ENCODE measurements at places on chromosomes 11 and 22. TPM values are rescaled to one million over a fixed set of nuclear protein-coding genes. Genes with fewer than 3 reads are reported as not detected.

The ARHGAP8 gene
- polyA plus RNA-seq, result 0.05 TPM

- peak; percentile 93 for DNase-seq
- peak within 1 kb of the TSS; percentile 83 for H3K4me3 ChIP-seq
- peaks cover 16% of the 10 kb centered on the region for H3K4me1 ChIP-seq
Measured at GRCh38 chr11:71928737-71929443, at the start of gene RNF121. RNF121 (plus strand) TSS chr11:71929046; CDS start chr11:71929062, 16 bp downstream.

DNA sequence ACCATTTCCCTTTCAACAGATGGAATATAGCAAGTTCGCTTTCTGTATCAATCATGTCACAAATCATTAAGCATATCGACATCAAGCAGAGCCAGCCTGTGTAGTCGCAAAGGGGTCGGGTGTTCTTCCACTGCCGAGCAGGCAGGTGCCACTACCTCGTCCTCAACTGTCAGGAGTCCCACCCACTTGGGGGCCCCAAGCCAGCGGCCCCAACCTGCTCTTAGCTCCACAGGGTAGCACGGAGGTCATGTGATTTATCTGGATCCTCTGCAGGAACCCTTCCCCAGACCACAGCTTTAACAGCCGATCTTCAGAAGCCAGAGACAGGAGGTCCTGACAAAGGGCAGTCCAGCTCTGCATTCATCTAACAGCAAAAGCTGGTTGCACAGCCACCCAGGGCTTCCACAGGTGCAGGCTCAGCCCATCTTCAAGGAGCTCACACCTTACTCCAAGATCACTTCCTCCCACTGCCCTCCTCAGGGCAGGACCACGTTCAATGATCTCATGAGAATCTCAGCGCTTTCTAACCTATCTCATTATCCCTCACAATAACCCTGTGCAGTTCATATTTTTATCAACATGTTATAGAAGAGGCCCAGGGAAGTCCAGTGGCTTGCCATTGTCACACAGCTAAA lies 110.2 kb downstream of the TRIM29 start:
- DNase-seq, result no peak
- H3K4me1 ChIP-seq, result no peaks in the 10 kb centered on the region
- H3K36me3 ChIP-seq, result no peaks in the 10 kb centered on the region
- no peak overlapping the region for H3K4me3 ChIP-seq
- no peaks in the 10 kb centered on the region for H3K27me3 ChIP-seq

GRCh38 chr11:59154610-59155009 lies 12.0 kb downstream of the FAM111A start:
- H3K4me3 ChIP-seq, result no peak overlapping the region
- no peak for DNase-seq
- no peaks in the 10 kb centered on the region for H3K36me3 ChIP-seq

DNA sequence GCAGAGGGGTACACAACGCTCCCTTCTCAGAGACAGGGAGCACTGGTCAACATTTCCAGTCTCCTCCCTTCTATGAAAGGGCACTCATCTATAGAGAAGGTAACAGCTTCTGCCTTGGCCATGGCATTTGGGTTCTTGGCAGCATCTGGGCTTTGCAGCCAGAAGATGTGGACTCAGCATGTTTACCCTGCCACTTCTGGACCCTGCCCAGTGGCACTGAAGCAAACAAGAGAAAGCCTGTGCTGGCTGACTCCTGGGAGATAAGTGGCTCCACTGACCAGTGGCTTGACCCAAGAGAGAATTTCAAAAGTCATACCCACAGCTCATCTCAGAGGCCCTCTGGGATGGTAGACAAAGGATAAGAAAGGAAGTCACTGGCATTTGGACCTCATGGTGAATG lies 8.0 kb downstream of the CSNK2A3 start:
- H3K4me1 ChIP-seq, result no peaks in the 10 kb centered on the region
- H3K36me3 ChIP-seq, result no peaks in the 10 kb centered on the region
- H3K4me3 ChIP-seq, result no peak overlapping the region
- no peaks in the 10 kb centered on the region for H3K27me3 ChIP-seq

DNA sequence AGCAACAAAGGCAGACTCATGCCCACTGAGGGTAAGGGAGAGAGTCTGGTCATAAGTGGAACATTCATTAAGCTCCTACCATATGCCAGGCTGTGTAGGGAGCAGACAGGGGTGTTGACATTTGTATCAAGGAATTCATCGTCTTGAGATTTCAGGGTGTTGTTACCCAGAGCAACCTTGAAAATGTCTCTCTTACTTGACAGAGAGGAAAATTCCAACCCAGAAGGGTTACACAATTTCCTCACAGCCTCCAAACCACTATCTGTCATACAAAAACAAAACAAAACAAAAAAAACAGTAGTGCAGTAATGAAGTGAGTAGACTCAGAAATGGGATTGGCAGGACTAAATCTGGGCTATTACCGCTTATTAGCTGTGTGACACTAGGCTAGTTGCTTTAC lies 113.2 kb downstream of the MIAT start:
- DNase-seq, result no peak
- no peaks in the 10 kb centered on the region for H3K4me1 ChIP-seq
- H3K27ac ChIP-seq, result no peak overlapping the region
- no peak overlapping the region for H3K4me3 ChIP-seq

- H3K27me3 ChIP-seq, result no peaks in the 10 kb centered on the region
- H3K4me3 ChIP-seq, result no peak overlapping the region
- H3K4me1 ChIP-seq, result no peaks in the 10 kb centered on the region
- no peaks in the 10 kb centered on the region for H3K36me3 ChIP-seq
Measured at GRCh38 chr11:73193251-73194033, 24.6 kb upstream of the P2RY2 start.

DNA sequence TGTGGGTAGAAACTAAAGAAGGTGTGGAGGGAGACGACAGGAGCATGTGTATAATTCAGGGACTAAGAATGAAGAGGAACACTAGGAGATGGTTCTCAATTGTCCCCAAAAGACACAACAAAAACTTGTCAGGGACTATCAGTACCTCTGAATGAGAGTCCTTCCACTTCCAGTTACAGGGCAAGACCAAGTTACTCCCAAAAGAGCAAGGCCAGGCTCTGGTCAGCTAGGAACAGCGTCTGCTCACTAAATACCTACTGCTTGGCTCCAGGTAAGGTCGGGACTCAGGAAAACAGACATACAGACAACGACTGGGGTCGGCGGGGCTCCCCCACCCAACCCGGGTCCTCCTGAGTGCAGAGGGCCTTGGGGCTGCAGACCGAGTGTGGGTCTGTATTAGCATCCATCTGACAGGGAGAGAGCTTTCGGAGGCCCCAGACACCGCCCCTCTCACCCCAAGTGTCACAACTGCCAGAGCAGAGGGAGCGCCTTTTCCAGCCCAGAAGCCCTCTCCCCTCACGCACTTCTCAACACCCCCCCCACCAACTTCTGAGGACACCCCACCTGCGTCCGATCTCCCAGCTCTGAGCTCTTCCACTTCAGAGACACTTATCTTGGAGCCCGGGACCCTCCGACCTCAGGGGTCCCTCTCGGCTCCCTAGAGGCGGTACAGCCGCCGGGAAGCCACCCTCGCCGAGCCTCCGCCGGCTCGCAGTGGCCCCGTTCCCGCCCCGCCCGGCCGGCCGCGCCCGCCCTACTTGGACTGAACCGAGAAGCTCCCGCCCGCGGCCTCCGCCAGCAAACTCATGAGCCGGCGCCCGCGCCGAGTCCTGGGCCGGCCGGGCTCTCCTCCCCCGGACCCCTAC lies 522 bp downstream of the RHOG start:
- no peaks in the 10 kb centered on the region for H3K27me3 ChIP-seq
- peak overlapping the region; percentile 90 for H3K4me3 ChIP-seq
- peaks cover 5% of the 10 kb centered on the region for H3K4me1 ChIP-seq
- DNase-seq, result peak; percentile 60
- H3K27ac ChIP-seq, result peak overlapping the region; percentile 54

DNA sequence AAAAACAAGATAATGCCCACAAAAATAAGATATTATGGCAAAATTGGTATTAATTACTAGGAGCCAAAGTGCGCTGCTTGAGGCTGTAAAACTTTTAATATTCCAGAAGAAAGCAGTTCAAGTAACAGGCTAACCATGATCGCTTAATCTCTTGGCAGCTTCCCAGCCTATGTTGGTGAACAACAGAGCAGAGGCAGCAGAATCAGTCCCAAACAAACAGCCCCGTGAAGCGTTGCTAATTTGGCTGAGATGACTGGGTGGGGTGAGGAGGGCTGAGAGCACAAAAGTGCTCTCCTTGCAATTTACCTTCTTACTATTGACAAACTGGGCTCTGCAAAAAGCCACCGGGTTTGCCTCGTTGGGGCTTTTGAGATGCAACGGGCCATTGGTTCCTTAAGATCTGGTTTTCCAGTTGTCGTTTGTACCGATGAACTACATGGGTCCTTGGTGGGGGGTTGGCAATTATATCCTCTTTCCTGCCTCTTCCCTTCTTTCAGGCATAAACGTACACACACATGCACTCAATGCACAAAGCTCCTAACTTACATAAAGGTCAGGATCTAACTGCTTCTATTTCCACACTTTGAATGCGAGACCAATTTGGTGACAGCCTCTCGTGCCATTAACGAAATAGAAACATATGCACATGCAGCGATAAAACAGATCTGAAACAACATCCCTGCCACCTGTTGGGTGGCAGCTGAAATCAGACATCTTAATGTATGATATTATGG lies 407.6 kb upstream of the CADM1 start:
- no peaks in the 10 kb centered on the region for H3K27me3 ChIP-seq
- H3K4me1 ChIP-seq, result peaks cover 10% of the 10 kb centered on the region
- H3K36me3 ChIP-seq, result no peaks in the 10 kb centered on the region
- H3K27ac ChIP-seq, result no peak overlapping the region
- no peak overlapping the region for H3K4me3 ChIP-seq
- peak; percentile 32 for DNase-seq

The GPR83 gene
- 0.02 TPM for polyA plus RNA-seq

DNA sequence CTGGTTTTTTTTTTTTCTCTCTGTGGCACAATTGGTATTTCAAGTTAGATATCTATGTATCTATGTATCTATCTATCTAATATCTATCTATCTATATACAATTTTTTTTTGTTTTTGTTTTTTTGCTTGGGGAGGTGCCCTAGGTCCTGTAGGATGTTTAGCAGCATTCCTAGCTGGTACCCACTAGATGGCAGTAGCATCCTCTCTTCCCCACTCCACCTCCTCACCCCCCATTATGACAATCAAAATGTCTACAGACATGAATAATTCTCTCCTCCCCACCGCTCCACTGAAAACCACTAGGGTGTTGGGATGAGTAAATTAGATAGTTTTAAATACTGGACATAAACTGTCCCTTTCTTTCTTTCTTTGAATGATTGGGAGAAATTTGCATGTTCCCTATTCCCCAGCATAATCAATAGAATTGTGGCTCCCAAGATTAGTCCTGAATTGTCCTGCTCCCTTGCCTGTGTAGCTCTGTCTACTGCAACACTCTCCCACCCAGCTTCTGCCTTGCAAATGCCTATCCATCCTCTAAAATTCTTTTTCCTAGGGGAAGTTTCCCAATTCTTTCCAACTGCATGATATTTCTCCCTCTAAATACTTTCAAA lies 1152.4 kb downstream of the LRRC4C start:
- no peak overlapping the region for H3K4me3 ChIP-seq
- peak; percentile 60 for DNase-seq
- no peaks in the 10 kb centered on the region for H3K27me3 ChIP-seq
- no peaks in the 10 kb centered on the region for H3K4me1 ChIP-seq
- H3K27ac ChIP-seq, result no peak overlapping the region
- no peaks in the 10 kb centered on the region for H3K36me3 ChIP-seq

The NXPE1 gene
- not detected for polyA plus RNA-seq

DNA sequence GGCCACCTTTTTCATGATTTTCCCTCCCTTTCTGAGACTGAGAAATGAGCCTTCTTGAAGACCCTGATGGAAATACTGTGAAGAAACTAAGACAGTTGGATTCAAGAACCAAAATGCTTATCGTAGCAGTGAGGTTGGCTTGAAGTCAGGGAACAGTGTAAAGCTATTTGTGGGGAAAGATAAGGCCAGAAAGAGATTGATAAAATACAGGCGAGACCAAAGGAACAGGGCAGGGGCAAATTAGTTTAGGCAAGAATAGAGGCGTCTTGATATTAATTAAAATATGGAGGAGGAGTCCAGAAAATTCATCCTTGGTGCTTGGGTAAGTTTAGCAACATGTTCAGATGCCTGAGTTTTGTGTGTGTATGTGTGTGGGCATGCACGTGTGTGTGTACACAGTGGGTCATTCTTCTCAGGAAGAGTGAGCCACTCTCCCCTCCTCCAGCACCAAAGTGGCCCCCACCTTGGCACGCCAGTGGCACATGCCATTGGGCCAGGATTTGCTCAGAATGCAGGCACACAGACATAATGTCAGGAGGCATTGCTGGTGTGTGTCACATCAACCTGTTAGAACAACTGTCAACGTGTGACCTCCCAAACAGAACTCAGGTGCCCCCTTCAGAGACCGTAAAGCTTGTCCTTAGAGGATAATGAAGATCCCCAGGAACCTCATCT lies 3.9 kb upstream of the EHF start:
- no peak for DNase-seq
- no peak overlapping the region for H3K4me3 ChIP-seq

Measured in SK-N-SH (cell line).